Stimulated activated naive CD4-positive, alpha-beta T cell treated with Interleukin-2 at 50 U/mL for 16 hours (primary cell): ENCODE measurements at places on chromosomes 2 and 18.

- no peak for DNase-seq
Observed at GRCh38 chr2:186540941-186541340, 48.9 kb upstream of the ITGAV start.

DNA sequence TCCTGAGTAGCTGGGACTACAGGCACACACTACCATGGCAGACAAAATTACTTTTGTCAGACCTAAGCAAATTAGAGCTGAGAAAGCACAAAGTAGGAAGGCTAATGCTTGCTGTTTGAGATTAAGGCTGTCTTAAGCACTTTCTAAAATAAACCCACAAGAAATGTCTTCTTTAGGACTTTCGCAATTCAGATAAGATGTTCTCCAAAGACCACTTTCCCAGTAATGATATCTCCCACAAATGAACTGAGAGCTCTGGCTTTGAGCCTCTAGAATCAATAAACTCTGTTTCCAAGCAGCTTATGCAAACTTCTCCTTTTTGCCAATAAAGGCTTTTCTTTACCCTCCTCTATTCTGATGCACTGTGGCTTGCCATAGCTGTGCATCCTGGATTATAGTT, 32.0 kb upstream of the GALNT1 start:
- DNase-seq: no peak

GRCh38 chr18:26301681-26302080, 75.4 kb downstream of the TAF4B start:
- no peak for DNase-seq

DNA sequence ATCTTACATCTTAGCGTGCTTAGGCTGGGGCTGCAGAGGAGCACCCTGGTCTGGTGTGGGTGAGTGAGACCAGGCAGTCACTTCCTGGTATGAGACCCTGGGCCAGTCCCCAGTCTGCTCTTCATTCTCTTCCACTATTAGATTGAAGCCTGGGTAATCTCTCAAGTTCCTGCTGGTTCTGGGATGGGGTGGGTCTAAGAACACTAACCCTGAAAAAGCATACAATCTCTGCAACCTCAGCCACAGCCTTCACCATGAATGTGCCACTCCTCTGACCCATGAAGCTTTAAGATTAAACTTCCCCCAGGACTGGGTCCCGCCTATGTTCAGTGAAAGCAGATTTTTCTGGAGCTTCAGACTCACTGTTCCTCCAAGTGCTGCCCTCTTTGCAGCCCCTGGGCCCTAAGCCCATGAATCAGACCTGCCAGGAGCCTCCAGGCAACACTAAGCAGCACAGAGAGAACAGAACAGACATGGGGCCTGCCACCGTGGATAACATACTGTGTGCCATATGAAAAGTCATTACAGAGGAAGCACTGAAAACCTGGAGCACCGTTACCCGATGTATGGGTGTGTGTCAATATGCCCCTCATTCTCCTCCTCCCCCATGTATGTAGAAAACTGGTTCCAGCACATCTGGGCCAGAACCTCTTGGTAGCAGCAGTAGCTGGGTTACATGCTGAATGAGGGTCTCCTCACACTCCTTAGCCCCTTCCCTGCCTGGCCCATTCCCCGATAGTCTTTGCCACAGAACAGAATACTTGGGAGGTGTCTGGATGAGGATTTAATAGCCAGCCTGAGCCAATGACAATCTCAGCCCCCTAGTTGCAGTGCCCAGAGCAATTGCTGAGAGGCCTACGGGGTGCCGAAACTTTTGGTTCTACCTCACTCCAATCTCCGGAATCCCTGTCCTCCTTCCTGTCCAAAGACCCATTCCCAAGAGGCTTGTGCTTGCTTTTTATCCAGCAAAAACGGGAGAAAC, 2.7 kb upstream of the SIX2 start:
- no peak for DNase-seq

- DNase-seq: no peak
Observed at GRCh38 chr18:53224128-53224778, 884.3 kb downstream of the DCC start.
